ENCODE measurements at places on chromosomes 4 and X.

DNA sequence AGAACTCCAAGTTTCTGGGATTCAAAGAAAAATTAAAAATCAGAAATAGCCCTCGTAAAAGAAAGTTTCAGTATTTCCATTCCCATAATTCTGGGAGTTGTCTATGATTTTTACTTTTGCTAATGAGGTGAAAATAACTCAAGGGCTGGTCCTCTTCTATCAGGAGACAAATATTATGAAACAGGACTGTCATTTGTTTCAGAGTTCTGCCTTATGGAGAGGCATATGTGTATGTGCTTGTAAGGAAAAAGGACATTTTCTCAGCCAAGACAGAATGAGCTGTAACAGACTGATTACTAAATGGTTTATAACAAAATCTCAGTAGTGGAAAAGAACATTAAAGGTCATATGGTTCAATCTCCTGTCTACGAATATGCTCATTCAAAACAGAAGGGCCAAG lies 59.0 kb upstream of the TAB3 start:
- no peak for DNase-seq

DNA sequence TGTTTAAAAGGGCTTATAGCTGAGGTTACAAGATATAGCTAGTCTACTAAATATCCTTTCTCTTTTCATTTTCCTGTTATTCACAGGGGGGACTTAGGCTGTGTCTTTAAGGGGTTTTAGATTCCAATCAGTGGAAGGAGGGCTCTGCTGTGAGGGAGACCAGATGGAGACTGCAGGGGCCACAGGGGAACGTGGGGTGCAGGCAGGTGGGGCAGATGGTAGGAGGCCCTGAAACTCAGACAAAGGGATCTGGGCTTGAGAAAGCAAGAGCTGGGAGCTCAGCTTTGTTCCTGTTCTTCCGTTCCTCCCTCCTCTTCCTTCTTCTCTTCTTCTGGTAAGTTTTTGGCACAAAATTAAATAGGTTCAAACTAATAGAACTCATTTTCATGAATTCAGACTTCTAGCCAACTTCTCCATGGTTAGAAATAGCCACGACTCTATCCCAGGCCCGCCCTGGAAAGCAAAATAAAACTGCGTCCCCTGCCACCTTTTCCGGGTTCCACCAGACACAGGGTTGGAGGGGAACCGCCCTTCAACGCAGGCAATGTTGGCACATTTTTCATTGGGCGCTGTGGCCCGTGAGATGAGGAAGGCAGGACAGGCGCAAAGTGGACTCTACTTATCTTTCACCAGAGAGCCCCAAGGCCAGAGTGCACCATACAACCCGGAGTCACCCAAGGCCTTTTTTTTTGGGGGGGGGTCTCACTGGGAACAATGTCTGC lies 3.5 kb upstream of the TMSB4X start:
- DNase-seq = no peak

- no peak for DNase-seq
Observed at GRCh38 chrX:120446498-120446897, 22.6 kb downstream of the LAMP2 start.

DNA sequence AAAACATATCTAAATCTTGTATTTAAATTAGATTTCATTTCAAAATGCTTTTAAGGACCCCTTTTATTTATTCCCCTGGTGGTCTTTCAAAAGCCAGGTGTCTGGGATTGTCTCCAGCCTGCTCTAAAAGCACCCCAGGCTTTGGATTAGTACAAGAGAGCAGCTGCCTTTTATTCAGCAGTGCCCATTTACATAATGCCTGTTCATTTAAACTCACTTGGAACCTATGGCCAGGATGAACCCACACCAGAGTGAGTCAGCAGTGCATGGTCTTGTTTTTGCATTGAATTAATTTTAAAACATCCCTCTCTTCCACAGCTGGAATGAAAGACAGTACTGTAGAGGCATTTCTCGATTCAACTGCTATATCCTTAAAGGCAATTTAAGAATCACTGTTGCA lies 64.1 kb upstream of the TENM3 start:
- no peak for DNase-seq

DNA sequence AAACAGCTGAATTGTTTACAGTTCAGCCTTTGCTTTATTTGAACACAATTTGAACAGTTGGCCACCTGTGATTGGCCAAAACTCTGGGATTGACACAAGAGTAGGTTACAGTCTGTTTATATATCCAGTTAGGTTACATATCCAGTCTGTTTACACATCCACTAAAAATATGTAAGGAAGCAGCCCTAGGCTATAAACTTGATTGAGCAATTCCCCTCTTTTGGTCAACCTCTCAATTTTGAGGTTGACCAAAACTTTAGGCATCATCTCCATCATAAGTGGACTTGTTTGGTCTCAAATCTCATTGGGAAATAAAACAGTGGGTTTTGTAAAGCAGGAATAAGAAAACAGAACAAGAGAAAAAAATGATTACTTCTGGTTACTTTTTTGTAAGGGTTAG lies 190.8 kb downstream of the SPATA18 start:
- DNase-seq = no peak

GRCh38 chr4:185920171-185920570 lies 108.2 kb upstream of the SORBS2 start:
- no peak for DNase-seq

- peak; percentile 90 for DNase-seq
Observed at GRCh38 chr4:84971319-84971932, 4.9 kb upstream of the WDFY3 start.

DNA sequence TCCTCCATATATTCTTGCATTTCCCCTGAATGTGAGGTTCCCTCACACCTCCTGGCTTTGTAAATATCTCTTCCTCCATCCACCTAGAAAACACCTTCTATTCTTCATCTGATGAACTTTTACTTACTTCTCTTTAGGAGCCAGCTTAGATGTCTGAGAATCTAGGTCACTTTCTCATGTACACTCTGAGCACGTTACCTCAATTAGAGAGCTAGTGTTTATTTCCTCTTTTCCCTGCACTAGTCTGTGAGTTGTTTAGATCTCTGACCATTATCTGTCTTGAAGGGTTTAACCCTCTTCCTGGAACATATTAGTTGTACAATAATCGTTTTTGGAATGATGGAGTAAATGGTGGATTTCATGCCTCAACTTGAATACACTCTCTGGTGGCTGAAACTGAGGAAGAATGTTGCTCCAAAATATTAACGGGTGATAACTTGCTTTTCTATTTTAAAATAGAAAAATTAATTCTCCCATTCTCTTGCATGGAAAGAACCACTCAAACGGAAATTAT lies 8.5 kb upstream of the NEIL3 start:
- DNase-seq = no peak

DNA sequence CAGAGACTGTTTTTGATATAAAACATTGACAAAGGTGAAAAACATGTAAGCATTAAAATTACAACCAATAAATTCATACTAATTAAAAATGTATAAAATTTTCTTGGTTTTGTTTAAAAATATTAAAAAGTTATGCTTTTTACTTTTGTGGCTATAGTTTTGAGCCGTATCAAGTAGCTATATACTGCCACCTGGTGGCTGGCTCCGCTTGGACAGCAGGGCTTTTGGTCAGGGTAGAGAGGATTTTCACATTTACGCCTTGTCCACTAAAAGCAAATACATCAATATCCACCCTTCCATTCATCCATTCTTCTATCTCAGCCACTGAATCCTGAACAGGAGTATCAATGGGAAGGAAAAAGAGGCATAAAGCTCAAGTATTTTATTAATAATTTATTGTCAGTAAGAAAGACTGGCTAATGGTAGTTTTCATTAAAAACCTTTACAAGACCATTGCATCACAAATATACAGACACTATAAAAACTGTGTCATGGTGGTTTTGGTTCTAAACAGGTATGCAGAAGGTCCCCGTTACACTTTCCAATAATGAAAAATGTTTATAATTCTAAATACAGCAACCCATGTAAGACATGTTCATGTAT lies 32.1 kb upstream of the MTNR1A start:
- peak; percentile 38 for DNase-seq

GRCh38 chrX:39159921-39160507 lies 358.8 kb downstream of the MID1IP1 start:
- no peak for DNase-seq

- DNase-seq = peak; percentile 22
Observed at GRCh38 chr4:93828995-93829819, 654 bp downstream of the ATOH1 start.

- no peak for DNase-seq
Observed at GRCh38 chrX:134418317-134419113, 41.5 kb upstream of the HPRT1 start.

GRCh38 chr4:11436084-11436483 lies 7.4 kb upstream of the HS3ST1 start:
- no peak for DNase-seq

DNA sequence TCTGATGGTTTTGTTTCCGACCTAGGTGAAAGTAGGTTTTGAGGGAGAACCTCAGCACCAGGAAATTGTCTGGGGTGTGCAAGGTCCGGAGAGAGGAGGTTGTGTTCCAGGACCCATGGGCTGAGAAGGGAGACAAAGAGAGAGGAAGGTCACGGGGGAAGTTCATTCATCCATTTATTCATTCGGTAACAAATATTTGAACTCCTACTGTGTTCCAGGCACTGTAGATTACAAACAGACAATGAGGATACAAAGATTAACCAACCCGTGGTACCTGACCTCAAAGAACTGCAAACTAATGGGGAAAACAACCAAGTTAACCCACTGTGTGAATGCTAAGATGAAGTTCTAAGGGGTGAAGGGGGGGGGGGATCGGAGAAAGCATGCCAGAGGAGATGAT lies 1.8 kb upstream of the GPC3 start:
- no peak for DNase-seq

GRCh38 chr4:111930659-111931058 lies 214.6 kb upstream of the FAM241A start:
- DNase-seq = no peak

DNA sequence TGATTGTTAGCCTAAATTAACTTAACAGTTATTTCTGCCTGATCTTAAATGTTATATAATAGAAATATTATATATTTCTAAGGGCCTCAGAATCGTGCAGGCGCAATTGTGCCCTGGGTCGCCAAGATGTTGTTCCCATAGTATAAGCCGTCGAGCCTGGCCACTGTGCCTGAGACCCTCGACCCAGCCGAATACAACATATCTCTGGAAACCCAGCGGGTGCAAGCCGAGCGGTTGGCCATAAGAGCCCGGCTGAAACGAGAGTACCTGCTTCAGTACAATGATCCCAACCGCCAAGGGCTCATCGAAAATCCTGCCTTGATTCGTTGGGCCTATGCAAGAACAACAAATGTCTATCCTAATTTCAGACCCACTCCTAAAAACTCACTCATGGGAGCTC lies 549.8 kb downstream of the KCTD8 start:
- no peak for DNase-seq

- no peak for DNase-seq
Observed at GRCh38 chr4:99655308-99656081, 2.1 kb downstream of the C4orf54 start.

DNA sequence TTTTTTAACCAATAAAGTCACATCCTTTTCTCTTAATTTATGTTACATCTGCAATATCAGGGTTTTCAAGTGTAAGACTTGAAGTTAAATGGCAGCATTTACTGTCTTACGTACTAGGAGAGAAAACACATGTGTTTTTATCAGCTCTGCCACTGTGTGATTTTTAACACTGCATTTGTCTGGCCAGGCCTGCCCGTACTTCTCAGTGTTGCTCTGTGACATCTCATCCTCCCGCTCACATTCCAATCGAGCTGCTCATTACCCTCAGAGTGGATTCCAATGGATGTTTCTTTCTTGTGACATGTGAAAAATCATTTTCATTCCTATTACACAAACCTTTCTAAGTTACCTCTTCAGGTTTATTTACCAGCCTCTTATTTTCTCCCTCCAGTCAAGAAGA lies 420.3 kb downstream of the FAT4 start:
- DNase-seq = no peak

DNA sequence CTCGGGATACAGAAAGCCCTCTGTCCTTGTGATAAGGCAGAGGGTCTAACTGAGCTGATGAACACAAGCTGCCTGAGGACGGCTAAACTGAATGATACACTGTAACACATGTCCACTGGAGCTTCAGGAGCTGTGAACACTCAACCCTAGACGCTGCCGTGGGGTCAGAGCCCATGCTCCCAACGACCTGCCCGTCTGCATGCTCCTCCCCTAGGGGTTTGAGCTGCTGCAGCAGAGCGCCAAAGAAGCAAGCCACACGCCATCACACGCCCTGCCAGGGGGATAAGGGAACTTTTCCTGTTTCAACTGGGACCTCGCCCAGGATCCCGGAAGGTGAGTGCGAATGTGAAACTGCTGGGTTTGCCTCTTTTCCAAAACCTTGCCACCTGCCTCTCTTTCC lies 361.8 kb downstream of the FAT4 start:
- DNase-seq = no peak

- DNase-seq = peak; percentile 34
Observed at GRCh38 chrX:38879631-38880220, 78.5 kb downstream of the MID1IP1 start.

GRCh38 chr4:6740347-6740746 lies 24.4 kb downstream of the BLOC1S4 start:
- no peak for DNase-seq

GRCh38 chr4:25551605-25552004 lies 104.0 kb upstream of the SLC34A2 start:
- no peak for DNase-seq

DNA sequence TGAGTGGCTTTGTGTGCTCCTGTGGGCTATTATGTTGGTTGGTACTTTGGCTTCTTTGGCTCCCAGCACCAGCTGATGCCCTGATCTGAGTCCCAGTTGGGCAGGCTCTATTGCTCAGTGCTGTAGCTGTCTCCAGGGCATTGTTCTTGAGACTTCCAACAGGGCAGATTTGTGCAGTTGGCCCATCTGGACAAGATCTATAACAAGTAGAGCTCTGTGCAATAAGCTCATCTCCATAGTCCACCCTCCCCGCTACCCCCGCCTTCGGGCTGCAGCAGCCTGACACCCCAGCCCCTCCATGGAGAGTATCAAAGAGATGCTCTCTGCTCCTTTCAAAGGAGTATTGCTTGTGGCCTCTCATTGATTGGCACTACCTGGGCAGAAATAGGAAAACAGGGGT lies 5.8 kb upstream of the TMEM31 start:
- no peak for DNase-seq

GRCh38 chr4:121726642-121727268 lies 30.0 kb upstream of the ANXA5 start:
- peak; percentile 67 for DNase-seq

GRCh38 chr4:110034026-110034393 lies 121.3 kb downstream of the EGF start:
- peak; percentile 66 for DNase-seq

DNA sequence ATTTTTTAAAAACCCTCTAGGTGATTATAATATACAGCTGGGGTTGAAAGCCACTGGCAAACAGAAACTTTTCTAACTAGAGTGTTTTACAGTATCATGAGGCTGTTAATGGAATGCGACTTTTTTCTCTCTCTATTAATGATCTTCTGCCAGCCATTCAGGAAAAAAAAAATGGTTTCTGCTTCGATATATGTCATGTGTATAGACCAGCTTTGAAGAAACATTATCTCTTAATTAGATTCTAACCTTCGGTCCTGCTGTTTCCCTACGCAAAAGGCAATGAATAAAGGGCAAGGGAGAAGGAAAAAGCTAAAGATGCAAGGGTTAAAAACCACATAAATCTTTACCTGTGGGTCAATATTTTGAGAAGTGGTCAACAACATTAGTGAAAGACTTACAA lies 1662.1 kb upstream of the TENM3 start:
- no peak for DNase-seq
